AML-193 (cell line): ENCODE measurements at places on chromosomes 3 and 15.

- no peak for DNase-seq
Measured at GRCh38 chr3:114756506-114757279, 390.4 kb downstream of the ZBTB20 start.

- no peak for DNase-seq
Measured at GRCh38 chr3:53182764-53183355, 21.9 kb downstream of the PRKCD start.

DNA sequence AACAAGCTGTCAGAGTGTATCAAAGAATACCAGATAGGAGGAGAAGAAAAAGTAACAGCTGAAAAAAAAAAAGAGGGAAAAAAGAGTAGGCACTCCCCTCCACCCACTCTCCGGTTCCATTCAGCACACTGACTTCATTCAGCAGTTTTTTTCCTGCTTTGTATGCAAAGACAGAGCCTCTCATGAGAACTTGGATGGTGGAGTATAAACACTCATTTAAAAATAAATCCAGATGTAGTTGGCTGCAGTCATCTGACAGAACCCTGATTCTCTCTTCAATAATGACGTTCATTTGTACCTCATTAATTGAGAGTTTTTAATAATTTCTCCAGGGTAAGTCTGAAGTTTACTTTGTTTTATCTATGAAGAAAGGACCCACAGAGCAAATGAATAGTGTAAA lies 81.0 kb downstream of the TMEM108 start:
- no peak for DNase-seq

GRCh38 chr3:53493963-53494791 lies at the start of gene CACNA1D:
CACNA1D (plus strand) TSS chr3:53494611; CDS start chr3:53495167, 556 bp downstream.
- no peak for DNase-seq

DNA sequence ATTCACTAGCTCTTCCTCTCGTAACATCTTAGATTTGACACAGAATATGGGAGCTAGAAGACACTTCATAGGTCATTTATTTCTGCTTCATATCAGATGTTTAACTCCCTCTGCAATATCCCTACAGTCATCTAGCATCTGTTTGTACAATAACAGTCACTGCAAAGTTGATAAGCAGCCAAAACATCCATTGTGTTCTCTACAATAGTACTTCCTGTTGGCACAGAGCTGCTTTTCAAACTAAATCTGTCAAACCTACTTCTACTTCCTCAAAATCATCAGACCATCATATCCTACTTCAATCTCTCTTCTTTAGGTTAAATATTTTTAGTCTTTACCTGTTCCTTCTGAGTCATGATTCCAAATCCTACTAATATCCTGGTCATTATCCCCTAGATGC lies 233.2 kb downstream of the FGF12 start:
- peak; percentile 3 for DNase-seq
